ENCODE measurements at places on chromosomes 3 and 15.

- DNase-seq, result no peak
Measured at GRCh38 chr3:4306860-4307259, 3.7 kb downstream of the SETMAR start.

GRCh38 chr3:5473471-5473870, 286.0 kb downstream of the EDEM1 start:
- no peak for DNase-seq

GRCh38 chr3:159843840-159844730, 144.6 kb upstream of the IL12A start:
- no peak for DNase-seq

- no peak for DNase-seq
Measured at GRCh38 chr15:48798319-48798718, 12.6 kb downstream of the CEP152 start.

- no peak for DNase-seq
Measured at GRCh38 chr3:18870642-18871041, 277.7 kb upstream of the KCNH8 start.

DNA sequence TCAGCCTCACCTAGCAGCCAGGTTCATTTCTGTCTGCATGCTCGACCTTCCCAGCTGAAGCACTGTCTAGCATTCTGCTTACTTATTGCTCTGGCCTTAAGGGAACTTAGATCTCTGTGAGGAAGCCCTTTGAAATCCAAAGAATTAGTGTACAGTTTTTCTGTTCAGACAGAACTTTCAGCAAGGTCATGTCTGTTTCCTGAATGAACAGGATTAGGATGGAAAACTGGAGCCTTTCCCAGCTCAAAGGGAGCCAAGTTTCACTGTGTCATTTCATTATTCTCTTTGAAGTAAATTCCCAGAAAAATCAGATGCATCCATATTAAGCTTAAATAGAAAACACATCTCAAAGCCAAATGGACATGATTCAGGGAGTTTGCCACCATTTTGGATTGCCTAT, 457.3 kb upstream of the KCNMB2 start:
- DNase-seq, result no peak

- no peak for DNase-seq
Measured at GRCh38 chr3:195260280-195260905, 10.6 kb downstream of the XXYLT1 start.

DNA sequence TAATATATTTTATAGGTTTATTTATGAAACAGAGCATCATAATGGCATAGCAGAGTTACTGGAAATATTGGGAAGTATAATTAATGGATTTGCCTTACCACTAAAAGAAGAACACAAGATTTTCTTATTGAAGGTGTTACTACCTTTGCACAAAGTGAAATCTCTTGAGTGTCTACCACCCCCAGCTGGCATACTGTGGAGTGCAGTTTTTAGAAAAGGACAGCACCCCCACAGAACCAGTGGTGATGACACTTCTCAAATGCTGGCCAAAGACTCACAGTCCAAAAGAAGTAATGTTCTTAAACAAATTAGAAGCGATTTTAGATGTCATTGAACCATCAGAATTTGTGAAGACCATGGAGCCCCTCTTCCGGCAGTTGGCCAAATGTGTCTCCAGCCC, 58.1 kb downstream of the DNAH1 start:
- no peak for DNase-seq

DNA sequence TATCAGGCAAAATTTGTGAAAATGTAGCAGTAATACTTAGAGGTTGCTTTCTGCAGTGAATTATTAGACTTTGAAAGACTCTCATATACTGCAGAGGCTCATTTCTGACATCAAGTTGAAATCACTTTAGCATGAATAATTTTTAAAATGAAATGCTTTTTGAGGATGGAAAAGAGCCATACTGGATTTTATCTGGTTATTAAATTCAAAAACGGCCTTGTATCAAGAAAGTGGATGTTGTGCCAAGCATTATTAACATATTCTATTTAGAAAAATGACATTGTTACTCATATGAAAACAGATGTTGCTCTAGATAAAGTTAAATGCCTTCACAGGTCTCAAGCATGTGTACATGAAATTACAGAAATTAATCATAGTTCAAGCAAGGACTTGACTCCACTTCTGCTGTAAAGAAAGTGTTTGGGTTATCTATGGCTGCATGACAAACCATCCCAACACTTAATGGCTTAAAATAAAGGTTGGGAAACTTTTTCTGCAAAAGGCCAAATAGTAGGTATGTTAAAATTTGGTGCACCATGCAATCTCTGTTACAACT, 64.5 kb upstream of the ZNF280D start:
- no peak for DNase-seq

DNA sequence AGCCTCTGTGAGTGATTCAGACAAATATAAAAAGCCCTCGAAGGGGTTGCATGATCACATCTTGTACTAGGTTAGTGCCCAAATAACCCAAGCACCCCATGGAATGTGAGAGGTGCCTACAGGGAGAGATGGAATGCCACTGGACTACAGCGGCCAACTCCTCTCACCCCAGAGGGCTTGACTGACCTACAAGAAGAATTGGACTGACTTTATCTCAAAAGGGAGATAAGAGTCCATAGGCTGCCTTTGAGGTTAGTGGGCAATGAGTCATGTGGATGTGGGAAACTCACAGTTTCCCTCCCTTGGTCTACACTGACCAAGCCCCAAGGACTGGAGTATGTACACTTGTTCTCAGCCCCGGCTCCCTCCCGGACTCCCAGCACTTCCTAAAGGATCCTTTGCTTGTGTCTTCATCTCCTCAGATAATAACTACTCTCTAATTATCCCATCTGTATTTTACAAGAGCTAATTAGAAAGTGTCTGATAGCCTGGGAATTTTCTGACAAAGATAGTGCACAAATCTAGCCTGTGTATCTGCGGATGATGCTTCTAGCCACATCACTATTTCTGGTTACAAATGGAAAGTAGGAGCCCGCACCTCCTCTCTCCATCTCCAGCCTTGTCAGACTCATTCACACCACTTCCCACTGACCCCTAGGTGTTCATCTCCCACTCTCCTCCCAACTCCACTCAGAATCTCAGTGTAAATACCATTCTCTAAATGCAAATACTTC, 547.8 kb upstream of the TBL1XR1 start:
- no peak for DNase-seq

DNA sequence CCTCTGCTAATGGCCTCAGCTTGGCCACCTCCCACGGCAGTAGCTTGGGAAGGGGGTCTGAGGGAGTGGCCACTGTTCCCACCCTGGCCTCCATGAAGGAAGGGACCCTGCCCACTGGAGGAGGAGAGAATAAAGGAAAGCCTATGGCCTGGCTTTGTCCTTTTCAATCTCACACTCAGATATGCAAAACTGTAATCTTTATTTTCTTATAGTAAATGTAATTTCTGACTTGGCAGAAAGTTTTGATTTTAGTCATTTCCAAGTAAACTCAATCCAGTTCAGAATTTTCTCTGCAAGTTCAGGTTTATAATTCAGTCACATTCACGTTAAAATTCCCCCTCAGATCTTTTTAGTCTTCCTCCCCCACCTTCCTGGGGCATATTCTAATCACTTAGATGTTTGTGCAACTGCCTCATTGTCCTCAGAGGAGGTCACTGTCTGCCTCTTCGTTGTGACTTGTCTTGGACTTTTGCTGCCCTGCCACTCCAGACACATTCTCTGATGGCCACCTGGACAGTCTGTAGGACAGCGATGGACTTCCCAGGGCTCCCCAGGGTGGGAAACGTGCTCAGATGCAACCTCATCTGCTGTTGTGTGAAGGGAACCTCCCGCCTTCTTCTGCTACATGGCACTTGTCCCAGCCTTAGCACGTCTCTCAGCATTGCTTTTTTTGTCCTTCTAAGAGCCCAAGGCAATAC, 222.8 kb upstream of the TBL1XR1 start:
- no peak for DNase-seq

- DNase-seq, result no peak
Measured at GRCh38 chr3:105904251-105904650, 35.4 kb upstream of the CBLB start.

DNA sequence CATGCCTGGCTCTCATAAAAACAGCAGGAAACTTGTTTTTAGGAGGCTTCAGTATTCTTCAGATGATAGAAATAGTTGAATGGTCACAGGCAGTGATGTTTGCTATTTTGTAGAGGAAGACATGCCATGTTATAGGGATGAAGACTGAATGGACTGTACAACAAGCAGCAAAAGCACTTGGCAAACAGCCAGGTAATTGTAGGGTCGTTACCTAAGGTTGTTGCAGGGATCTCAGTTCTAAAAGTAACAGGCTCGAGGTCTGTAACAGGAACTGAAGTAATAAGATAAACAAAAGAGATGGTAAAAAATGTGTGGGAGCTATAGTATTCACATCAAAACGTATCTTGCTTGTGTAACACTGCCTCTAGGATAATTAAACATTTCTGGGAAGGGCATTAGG, 116.3 kb downstream of the TFG start:
- no peak for DNase-seq

- no peak for DNase-seq
Measured at GRCh38 chr3:85003479-85003878, 44.7 kb downstream of the CADM2 start.

Data from activated T-cell treated with anti-CD3 and anti-CD28 coated beads for 1 hour (primary cell).